AG08395 (cell line): ENCODE measurements at places on chromosomes 6 and 20.

GRCh38 chr6:19892260-19892659 is 55.1 kb downstream of the ID4 start:
- no peak for DNase-seq

DNA sequence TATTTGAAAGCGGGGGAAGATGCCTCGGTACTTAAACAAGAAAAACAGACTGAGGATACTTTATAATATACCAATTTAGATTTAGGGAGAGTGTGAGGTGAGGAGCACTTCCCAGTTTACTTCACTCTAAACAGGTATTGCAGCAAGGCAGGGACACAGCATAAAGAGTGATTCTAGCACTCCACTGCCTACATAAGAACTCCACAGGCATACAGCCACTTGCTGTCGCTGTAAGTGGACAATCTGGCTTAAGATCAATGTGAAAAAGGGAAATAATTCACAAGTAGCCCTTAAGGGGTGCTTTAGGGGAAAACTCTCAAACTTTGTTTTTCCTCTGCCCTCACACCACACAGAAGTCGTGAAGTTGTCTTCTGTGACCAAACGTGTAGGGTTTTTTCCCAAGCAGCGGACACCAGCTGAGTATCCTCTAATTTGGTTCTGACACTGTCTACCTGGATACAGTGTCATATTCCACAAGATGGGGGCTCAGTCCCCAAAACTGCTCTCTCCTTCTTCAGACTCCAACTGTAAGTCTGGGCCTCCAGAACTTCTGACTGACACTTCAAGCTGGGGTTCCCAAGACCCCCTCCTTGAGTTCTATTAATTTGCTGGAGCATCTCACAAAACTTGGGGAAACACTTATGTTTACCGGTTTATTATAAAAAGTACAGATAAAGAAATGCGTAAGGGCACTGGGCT is 9.3 kb downstream of the ADNP start:
- DNase-seq, result no peak

- DNase-seq, result peak; percentile 2
These were observed 95.6 kb upstream of the SLC35B3 start for GRCh38 chr6:8530785-8531435.

DNA sequence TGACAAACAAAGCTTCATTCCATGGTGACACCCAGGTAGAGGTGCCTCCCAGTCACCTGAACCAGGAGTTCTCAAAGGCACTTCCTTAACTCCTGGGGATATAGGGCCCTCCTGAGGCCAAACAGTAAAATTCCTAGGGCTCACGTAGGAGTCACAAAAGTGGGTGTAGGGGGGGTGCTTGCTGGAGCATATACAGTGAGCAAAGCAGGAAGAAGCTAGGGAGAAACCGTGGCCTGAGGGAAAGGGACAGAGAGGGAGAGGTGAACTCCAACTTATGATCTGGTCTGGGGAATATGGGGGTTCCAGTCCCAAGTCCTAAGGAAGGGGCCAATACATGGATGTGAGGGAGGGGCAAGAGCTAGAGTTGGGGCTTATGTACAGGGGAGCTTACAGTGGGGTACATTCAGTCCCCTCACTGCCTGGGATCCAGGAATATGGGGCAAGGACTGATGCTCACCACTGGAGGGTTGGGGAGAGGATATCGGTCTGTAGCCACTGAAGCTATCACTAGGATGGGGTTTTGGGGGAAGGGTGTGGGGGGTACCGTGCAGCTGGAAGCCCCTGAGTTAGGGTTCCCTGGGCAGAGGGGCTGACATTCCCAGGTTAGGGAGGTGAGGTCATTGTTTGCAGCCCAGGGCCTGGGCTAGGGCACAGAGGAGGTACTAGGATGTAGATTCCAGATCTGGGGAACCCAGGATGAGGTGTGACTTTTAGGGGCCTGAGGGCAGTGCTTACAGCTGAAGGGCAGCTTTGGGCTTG is 950 bp downstream of the PEDS1 start:
- DNase-seq, result no peak

GRCh38 chr6:76416821-76417605 is 344.6 kb upstream of the IMPG1 start:
- DNase-seq, result no peak

GRCh38 chr20:46282669-46283068 is 25.6 kb downstream of the CDH22 start:
- no peak for DNase-seq

DNA sequence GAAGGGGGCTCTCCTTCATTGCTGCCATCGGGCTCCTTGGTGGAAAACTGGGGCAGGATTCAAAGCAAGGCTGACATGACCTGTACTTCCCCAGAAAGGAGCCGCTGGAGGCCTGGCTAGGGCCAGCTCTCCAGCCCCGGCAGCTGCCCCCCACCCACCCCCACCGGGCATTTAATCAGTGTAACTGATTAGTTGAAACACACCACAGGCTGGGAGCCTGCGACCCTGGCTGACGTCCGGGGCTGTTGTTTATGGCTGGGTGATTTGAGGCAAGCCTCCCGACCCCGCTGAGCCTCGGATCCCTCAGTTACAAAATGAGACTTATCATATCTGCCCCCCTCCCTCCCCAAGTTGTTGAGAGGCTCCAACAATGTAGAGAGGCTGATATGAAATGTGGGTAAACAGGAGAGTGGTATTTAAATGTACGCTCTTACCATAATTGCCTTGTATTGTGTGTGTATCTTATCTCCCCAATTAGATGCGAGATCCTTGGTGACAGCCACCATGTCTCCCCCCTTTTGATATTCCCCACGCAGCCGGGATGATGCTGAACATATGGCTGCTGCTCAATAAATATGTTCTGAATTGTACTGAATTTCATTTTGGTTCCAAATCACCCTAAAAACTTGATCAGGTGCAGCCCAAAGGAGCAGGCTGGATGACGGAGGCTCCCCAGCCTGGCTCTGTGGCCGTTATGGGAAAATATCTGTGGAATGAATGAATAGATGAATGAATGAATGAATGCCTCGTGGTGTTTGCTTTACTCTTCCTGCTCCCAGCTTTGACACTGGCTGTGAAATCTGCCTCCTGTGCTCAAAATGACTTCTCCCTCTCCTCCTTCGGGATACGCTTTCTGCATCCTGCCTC is 31.8 kb upstream of the APCDD1L start:
- no peak for DNase-seq

DNA sequence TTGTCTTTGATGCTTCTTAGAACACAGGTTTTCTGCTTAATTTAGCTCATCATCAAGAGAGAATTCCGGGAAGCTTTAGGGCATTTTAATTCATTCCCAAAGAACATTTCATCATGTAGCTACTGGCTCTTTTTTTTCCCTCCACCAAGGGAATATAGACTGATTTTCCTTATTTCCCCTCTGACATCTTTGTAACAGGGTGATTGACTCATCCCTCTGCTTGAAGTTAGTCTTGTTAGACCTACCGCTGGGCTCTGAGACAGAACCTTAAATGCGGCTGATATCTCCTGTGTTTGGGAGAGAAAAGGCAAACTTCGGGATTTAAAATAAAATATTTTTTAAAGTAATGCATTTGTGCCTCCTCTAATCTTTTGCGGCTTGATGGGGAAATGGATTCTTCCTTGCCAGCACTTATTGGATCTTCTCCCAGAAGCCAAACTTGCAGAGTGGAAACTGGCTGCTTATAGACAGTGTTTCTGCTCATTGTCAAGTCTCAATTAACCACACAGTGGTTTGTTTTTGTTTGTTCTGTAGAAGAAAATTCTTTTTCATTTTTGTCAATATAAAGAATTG is 272.7 kb upstream of the PLCB4 start:
- peak; percentile 26 for DNase-seq

DNA sequence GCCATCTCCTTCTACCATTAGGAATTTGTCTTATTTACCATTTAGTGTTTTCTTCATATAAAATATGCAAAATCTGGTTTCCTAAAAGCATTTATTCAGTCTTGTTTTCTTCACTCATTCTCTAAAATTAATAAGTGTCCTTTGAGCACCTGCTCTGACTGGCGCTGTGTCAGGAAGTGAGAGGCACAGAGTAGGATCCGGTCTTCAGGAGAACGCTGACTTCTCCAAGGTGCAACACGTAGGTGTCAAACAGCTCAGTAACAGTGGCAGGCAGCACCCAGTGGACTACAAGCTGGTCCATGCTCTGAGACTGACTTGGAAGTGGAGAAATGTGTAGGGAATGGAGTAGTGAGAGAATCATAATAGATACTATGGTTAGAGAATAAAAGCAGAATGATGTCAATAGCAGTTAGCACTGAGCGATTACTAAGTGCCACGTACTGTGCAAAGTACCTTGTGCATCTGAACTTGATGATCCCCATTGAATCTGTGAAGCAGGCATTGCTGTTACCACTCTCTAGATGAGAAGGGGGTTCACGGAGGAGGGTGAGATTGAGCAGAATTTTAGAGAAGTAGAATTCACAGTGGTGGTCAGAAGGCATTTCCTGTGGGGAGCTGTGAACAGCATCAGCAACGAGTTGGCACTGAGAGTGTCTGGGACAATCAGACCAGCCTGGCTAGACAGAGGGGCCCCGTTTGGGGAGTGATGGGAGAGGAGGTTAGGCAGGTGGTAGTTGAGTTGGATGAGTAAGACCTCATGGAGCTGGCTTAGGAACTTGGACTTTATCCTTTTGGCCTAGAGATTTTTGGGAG is 569.8 kb downstream of the QKI start:
- no peak for DNase-seq

GRCh38 chr20:8389381-8390036 is 257.4 kb downstream of the PLCB1 start:
- DNase-seq, result peak; percentile 28

DNA sequence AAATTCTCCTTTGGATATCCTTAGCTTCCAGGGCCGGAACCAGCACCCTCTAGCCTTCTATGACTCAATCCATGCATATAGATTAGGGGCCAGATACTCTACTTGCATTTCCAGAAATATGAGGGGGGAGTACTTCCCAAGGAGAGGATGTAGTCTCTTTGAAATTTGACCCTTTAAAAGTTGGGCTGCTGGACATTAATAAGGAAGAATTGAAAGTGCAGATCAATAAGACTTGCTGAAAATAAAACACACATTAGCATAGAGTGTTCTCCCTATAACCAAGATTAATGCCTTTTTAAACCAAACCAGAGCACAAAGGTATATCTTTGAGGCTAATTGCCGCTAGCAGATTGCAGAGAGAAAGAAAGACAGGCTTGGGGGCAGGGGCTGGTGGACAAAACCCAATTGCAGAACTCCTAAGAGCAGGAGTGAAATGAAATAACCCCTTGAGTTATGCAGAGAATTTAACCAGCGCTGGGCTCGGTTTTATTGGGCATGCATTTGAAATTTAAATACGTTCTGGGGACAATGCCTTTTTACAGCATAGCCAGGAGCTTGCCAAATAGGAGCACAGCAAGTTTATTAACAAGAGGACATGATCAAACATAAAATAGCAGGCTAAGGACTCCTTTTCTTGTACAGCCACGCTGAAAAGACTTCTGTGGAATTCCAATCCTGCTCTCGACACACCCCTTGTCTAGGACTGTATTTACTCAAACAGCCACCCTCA is 108.2 kb upstream of the SALL4 start:
- peak; percentile 10 for DNase-seq

DNA sequence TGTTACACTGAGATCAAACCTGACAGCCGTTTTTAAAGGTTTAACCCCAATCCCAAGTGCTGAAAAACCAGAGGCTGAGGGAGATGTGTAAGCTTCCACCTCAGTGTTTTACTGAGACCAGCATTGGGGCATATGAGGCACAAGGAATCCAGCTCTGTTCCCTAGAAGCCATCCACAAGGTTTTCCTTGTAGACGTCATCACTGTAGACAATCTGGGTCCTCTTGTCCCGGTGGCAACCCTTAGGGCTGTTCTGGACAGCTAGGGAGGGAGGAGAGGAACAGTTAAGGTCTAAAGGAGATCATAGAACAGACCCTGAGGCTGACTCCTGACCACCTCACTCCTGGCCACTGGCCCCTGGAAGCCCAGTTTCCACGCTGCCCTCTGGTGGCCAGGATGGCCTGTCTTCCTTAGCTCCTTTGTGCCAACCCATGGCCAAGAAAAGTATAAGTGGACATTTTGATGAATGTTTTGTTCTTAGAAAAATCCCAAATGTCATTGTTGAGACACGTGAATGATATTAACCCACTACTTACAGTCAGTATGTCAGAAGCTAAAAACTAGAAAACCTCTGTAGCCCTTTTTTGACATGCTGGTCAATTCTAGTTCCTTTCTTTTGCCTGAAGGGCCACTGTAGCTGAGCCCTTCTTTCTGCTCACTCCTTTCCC is 6.4 kb downstream of the CFB start:
- DNase-seq, result peak; percentile 80

DNA sequence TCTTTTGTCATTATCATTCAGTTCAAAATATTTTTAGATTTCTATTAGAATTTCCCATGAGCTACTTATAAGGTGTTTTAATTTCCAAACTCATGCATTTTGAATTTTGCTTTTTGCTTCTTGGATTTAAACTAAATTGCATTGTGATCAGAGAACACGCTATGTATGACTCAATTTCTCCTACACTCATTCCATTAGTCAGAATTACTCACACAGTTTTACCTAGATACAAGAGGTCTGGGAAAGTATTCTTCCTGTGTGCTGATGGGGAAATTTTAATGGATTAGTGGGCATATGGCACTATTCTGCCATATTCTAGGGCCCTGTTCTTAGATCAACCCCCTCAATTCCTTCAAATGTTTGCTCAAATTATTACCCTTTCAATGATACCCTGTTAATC is 49.9 kb upstream of the BMP5 start:
- DNase-seq, result peak; percentile 54

GRCh38 chr20:34449674-34450592 is 66.3 kb upstream of the DYNLRB1 start:
- no peak for DNase-seq

DNA sequence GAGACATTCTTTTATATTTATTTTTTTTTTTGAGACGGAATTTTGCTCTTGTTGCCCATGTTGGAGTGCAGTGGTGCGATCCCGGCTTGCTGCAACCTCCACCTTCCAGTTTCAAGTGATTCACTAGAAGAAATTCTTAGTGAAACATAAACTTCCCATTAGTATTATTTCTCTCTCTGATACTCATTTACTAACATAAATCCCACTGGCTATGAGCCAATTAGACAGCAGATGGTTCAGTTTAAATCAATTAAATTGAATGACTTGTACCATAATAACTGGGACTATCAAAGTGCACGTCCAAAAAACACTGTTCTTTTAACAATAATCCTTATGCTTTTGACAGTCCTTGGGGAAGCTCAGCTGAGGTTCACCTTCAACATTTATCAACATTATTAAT is 111.2 kb upstream of the PTCHD4 start:
- no peak for DNase-seq

GRCh38 chr6:52994031-52994838 is 849 bp downstream of the GSTA4 start:
- DNase-seq, result peak; percentile 31

DNA sequence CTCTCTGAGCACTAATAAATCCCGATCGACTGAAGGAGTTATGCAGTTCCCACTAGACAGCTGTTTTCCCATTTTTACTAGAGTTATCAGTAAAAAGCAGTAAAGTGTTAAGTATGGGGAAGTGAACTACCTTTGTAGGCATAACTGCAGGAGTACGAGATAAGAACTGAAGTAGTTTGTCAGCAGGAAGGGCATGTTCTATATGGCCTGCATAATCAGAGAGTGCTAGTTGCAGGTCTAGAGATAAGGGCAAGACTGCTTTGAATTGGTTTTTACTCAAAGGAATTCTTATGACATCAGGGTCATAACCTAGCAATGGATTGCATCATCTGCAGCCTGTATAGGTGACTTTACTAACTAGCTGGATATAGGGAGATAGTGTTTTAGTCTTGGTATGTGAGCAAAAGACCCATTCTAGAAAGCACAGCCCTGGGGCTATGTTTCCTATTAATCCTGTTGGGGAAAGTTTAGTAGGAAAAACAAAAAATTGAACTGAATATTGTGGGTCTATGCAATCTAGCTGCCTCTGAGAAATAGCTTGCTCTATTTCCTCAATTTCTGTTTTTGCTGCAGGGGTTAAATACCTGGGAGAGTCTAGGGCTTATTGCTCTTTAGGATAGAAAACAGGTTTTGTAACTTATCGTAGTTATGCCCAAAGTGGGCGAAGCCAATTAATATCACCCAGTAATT is 22.6 kb upstream of the CRISP1 start:
- DNase-seq, result no peak
